ENCODE measurements at places on chromosomes 2 and 18. TPM values are rescaled to one million over a fixed set of nuclear protein-coding genes. Genes with fewer than 3 reads are reported as not detected.
A peak's percentile ranks its signal among the peaks of the same experiment; 100 is the strongest.

SRD5A2 gene
- total RNA-seq, result not detected

UGT1A7 gene
- total RNA-seq, result not detected

PLEK gene
- total RNA-seq, result 0.11 TPM

ZBTB7C gene
- total RNA-seq, result not detected

- DNase-seq, result no peak
Observed at GRCh38 chr2:181308766-181309515, 148.2 kb upstream of the ITGA4 start.

DNA sequence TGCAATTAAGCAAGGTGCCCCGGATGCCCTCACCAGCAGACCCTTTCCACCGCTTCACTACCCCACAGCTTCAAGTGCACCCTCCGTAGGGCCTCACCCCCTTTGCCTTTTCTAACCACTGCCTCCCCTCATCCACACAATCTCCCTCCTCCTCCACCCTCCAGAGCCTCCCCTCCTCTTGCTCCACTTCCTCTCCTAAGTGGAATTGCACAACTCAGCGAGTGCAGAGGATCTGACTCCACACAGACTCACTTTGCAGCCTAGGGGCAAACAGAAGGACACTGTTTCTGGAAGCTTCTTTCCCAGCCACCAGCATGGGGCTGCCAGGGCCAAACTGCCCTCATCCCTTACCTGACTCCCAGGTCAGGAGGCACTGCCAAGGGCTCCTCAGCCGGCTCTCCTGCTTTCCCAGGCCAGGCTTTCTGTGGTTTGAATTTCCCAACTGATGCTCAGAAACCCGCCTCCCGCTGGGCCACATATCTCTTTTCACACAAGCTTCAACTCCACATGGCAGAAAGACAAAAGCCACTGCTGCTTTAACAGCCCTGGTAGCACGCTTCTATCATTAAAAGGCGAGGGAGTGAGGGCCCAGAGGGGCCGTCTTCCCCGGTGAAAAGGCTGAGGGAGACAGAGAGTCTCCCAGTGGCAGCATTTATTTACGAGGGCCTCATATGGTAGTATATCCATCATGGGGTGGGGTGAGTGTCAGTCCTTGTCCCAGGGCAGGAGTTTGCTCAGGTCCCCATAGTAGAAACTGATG is 74.7 kb upstream of the MGAT4A start:
- no peak for DNase-seq

GRCh38 chr2:133968446-133968845 is 285.4 kb upstream of the MGAT5 start:
- no peak for DNase-seq

- no peak for DNase-seq
Observed at GRCh38 chr2:47309952-47310800, 92.8 kb upstream of the MSH2 start.

- DNase-seq, result peak; percentile 91
Observed at GRCh38 chr2:200786826-200787225, 24.9 kb upstream of the BZW1 start.

DNA sequence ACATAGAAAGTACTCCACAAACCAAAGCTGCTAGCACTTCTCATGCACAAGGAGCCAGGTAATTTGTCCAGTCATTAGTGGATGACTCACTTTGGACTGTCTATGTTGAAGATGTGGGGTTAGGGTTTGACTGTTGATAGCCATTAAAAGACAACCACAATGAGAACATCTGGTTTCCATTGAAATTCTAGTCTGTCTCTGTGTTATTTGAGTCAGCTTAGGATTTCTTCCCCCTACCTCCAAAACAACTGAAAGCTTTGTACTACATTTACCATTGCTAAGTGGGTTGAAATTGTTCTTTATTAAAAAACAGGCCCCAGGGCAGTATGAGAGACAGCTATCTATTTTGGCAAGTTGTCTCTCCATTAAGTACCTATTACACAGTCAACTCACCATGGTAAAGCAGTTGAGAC is 50.2 kb upstream of the ANKRD44 start:
- no peak for DNase-seq

DNA sequence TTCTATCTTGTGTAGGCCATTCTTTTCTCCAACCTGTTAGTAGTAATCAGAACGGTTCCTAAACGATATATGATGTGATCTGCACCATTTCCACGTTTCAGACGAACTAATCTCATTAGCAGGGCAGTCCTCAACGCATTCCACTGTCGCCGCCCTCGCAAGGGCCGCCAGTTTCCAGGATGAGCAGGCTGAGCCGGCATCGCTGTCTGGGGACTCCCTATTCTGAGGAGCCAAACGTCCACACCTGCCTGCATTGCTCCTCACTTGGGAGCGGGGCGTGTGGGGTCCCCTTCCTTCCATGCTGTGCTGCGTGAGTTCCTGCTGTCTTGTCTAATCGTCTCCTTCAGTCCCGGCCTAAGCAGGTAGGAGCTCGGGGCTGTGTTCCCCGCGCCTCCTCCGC is 76.6 kb downstream of the PSMG2 start:
- no peak for DNase-seq

DNA sequence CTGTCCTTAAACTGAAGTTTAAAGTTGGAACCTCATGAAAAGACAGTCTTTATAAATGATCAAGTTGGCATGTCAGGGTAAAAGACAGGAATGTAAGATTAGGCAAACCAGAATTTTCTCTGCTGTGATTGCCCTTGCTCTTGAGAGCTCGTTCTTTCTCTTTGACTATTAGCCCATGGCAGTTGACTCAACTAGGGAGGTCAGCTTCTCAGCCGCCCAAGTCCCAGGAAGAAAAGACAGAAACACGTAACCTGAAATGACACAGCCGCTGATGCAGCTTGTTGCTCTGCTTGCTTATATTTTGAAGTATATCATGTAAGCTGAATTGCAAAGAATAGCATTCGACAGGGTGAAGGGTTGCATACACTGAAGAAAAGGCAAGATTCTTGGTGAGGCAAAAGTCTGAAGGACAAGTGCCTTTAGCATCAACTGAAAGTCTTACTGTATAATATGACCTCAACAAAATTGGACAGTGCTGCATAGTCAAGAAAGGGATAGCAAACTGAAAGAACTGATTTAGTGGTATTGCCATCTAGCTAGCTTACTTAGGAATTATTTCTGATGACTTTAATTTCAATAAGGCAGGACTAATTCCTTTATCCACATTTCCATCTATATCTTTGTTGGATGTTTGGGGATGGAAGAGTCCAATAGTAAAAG is 54.7 kb downstream of the ARHGAP15 start:
- no peak for DNase-seq

- no peak for DNase-seq
Observed at GRCh38 chr2:85423525-85423924, 5.0 kb downstream of the SH2D6 start.
